Left colon (tissue), 2 donors: ENCODE measurements at places on chromosomes 13 and 19. TPM values are rescaled to one million over a fixed set of nuclear protein-coding genes. Genes with fewer than 3 reads are reported as not detected.

PCDH17 gene
- total RNA-seq, result 1.8 TPM

DNA sequence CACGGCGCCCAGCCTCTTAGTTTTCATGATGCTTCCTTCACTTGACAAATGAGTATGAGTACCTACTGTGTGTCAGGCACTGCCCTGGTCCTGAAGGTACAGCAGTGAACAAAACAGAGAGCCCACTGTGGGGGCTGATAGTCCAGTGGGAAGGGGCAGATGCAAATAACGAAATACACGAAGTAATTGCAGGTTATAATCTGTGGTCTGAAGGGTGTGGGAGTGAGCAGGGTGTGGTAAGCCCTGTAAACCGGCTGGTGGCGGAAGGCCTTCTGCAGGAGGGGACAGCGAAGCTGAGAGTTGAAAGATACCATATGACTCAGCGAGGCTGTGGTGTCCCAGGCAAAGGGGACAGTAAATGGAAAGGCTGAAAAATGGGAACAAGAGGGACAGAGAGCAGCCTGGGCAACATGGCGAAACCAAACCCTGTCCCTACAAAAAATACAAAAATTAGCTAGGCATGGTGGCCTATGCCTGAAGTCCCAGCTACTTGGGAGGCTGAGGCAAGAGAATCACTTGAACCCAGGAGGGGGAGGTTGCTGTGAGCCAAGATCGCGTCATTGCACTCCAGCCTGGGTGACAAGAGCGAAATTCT is 60.5 kb downstream of the MAP4K1 start:
- peak; percentile 41 for DNase-seq

GRCh38 chr13:29572575-29572974 is 22.9 kb downstream of the SLC7A1 start:
- peak; percentile 66 for DNase-seq

PROZ gene
- not detected for total RNA-seq

DNA sequence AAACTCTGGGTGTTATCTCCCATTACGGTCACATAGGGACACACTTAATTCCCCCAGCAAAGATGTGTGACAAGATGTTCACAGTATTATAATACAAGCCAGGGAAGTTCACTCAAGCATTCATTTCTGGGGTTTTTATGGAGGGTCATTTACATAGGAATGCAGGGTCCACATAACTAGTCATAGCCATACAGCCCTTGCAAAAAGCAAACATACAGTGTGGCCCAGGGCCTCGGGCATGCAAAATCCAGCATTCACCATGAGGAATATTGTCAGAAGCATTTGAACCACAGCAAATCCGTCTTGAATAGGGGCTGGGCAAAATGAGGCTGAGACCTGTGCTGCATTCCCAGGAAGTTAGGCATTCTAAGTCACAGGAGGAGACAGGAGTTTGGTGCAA is 13.0 kb upstream of the ZNF460 start:
- no peak for DNase-seq

LINGO3 gene
- not detected for total RNA-seq

SHISA7 gene
- not detected for total RNA-seq

DNA sequence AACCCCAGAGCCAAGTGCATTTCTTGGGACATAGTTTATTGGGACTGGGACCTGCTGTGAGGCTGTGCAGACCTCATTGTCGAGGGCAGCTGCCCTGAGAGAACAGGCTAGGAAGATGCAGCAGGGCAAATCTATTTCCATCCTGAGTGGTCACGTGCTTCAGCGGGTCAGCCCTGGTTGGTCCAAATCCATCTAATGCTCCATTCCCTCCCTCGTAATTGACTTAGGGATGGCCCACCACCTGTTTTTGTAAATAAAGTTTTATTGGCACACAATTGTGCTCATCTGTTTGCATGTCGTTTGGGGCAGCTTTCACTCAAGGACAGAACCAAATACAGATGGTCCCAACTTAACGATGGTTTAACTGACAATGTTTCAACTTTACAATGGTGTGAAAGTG is 75.5 kb upstream of the ADGRE5 start:
- DNase-seq, result no peak

GRCh38 chr13:71860547-71861138 is 6.4 kb downstream of the DACH1 start:
- no peak for DNase-seq
